Articular chondrocyte of knee joint (primary cell): ENCODE measurements at places on chromosomes 1 and 21. TPM values are rescaled to one million over a fixed set of nuclear protein-coding genes. Genes with fewer than 3 reads are reported as not detected.

Gene CD1C
- not detected in 2 replicates for total RNA-seq

Gene MATN1
- total RNA-seq = 0.11 TPM in 1 of 2 replicates, not detected in the other

Gene NEGR1
- total RNA-seq = 83.2 and 84.0 TPM in 2 replicates

Gene NCAM2
- 1.4 and 3.1 TPM in 2 replicates for total RNA-seq

Gene LAPTM5
- 0.13 and 0.22 TPM in 2 replicates for total RNA-seq

Gene HORMAD1
- total RNA-seq = 0.13 and 0.65 TPM in 2 replicates

Gene TESK2
- 4.6 and 5.6 TPM in 2 replicates for total RNA-seq

Gene SLC35E2B
- total RNA-seq = 32.3 and 39.0 TPM in 2 replicates

Gene S100A5
- not detected in 2 replicates for total RNA-seq

Gene PIGR
- not detected in 2 replicates for total RNA-seq
